ENCODE measurements at places on chromosomes 7 and 10.

GRCh38 chr7:144408121-144408520, 4.6 kb upstream of the NOBOX start:
- H3K4me1 ChIP-seq = no peaks in the 10 kb centered on the region
- H3K27ac ChIP-seq = no peak overlapping the region
- H3K36me3 ChIP-seq = no peaks in the 10 kb centered on the region
- ATAC-seq = no peak

- H3K27ac ChIP-seq = no peak overlapping the region
- no peak overlapping the region for H3K4me3 ChIP-seq
- no peaks in the 10 kb centered on the region for H3K27me3 ChIP-seq
- H3K36me3 ChIP-seq = peaks cover 22% of the 10 kb centered on the region
- peak; percentile 51 for ATAC-seq
Measured at GRCh38 chr10:3803927-3804741, 19.1 kb upstream of the KLF6 start.

DNA sequence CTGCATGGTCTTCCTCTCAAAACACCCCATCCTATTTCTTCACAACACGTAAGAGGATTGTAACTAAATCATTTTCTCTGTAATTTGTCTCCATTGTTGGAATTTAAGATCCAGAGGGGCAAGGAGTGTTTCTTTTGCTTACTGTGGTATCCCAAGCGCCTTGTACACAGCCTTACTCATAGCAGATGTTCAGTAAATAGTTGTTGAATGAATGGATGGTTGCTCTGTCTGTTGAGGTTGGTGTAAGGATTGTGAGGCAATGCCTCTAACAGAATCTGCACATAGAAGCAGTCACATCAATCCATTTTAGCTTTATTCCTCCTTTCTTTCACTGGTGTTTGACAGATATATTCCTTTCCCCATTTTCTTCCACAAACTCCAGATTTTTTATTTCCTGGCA, 90.1 kb downstream of the ZNF365 start:
- H3K4me1 ChIP-seq = no peaks in the 10 kb centered on the region
- H3K27me3 ChIP-seq = no peaks in the 10 kb centered on the region
- no peak overlapping the region for H3K4me3 ChIP-seq
- no peaks in the 10 kb centered on the region for H3K36me3 ChIP-seq
- no peak for ATAC-seq

- no peaks in the 10 kb centered on the region for H3K4me1 ChIP-seq
- ATAC-seq = no peak
- no peak overlapping the region for H3K4me3 ChIP-seq
Measured at GRCh38 chr10:122468307-122468925, 7.1 kb downstream of the HTRA1 start.

DNA sequence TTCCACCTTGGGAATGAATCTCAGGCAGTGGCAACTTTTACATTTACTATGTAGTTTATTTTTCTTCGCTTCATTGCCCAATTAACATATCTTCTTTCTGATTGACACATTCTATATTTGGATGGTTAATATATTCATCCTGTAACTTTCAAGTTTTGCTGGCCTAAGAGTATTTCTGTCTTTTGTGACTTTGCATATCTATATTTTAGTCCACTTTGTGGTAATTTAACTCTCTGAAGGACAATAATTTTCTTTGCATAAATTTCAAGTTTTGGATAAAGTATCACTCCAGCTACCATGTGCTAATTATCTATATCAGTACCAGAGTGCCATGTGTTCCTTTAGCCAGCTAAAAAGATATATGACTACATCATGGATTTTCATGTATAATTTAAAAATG, 151.5 kb upstream of the KAT6B start:
- H3K4me3 ChIP-seq = no peak overlapping the region
- H3K36me3 ChIP-seq = peaks cover 58% of the 10 kb centered on the region
- no peak for ATAC-seq
- no peak overlapping the region for H3K27ac ChIP-seq
- no peaks in the 10 kb centered on the region for H3K4me1 ChIP-seq

DNA sequence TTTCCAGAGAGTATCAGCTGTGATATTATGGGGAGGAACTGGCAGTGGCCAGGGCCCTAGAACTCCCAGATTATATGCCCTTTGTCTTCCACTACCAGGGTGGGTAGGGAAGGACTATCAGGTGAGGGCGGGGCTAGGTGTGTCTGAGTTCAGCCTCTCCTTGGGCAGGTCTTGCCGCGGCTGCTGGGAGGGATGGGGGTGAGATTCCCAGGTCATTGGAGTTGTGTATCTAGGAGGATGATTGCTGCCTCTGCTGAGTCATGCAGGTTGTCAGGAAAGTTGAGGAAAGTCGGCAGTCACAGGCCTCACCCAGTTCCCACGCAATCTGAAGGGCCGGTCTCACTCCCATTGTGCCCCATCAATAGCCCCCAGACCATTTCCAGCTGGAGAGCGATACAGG, 185.2 kb downstream of the DKK1 start:
- no peak overlapping the region for H3K27ac ChIP-seq
- H3K27me3 ChIP-seq = no peaks in the 10 kb centered on the region
- no peak for ATAC-seq
- H3K36me3 ChIP-seq = no peaks in the 10 kb centered on the region
- H3K4me1 ChIP-seq = no peaks in the 10 kb centered on the region
- no peak overlapping the region for H3K4me3 ChIP-seq

DNA sequence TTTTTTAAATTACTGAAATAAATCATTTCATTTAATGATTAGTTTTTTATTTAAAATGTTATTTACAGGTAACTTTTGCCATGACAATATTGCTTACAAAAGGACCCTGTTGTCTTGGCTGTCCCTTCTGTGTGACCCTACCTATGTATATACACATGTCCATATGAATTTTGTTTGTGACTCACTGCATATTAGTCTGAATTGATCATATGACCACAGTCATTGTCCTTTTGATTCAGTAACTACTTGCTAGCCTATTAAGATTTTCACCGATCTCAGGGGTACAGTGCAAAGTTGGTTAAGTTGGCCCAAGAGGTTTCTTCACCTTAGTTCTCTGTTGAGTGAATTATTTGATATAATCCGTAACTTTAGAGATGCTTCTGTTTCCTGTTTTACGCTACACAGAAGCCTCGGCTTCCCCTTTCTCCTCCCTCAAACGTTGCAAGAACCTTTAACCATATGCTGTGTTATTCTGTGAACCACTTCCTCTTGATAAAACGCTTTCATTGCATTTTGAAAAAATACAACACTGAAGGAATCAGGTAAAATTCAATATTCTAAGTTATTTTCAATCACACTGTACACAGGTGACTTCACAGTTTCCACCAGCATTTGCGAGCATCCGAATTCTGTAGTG, 43.9 kb downstream of the APBB1IP start:
- H3K4me1 ChIP-seq = peaks cover 62% of the 10 kb centered on the region
- H3K27me3 ChIP-seq = no peaks in the 10 kb centered on the region
- H3K4me3 ChIP-seq = peak overlapping the region; percentile 94
- H3K36me3 ChIP-seq = peaks cover 31% of the 10 kb centered on the region
- H3K27ac ChIP-seq = peak overlapping the region; percentile 96

DNA sequence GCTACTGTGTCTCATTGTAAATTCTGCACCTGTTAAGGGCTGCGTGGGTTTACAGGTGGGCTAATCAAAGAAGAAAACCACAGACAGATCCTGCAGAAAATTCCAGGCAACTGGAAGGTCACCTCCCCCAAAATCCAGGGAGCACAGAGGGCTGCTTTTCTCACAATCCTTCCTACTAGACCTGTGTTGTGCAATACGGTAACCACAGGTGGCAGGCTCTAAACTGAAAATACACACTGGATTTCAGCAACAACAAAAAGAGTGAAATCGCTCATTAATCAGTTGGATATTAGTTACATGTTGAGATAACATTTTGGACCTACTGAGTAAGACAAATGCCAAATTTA, 83.2 kb downstream of the SLC16A9 start:
- no peak overlapping the region for H3K27ac ChIP-seq
- no peak overlapping the region for H3K4me3 ChIP-seq
- no peak for ATAC-seq
- H3K36me3 ChIP-seq = no peaks in the 10 kb centered on the region
- peaks cover 4% of the 10 kb centered on the region for H3K27me3 ChIP-seq
- peaks cover 4% of the 10 kb centered on the region for H3K4me1 ChIP-seq

DNA sequence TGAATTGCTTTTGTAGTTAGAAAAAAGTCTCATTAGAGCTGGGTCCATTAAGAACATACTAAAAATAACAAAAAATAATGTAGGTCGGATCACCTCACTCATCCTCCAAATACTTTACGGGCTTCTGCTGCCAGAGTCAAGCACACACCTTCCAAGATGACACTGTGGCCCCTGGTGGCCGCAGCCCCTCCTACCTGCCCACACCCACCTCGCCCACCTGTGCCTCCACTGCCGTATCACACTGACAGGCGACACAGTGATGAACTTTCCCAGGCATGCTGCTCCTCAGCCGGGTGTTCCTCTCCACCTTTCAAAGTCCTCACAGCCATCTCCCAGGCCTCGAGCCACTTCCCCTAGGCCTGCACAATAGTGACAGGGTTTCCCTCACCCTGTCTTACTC, 60.9 kb downstream of the STK17A start:
- H3K4me1 ChIP-seq = peaks cover 52% of the 10 kb centered on the region
- peak overlapping the region; percentile 76 for H3K4me3 ChIP-seq
- peaks cover 99% of the 10 kb centered on the region for H3K36me3 ChIP-seq
- no peak for ATAC-seq

GRCh38 chr7:93933156-93933555, 11.6 kb downstream of the GNG11 start:
- no peak overlapping the region for H3K27ac ChIP-seq
- H3K4me1 ChIP-seq = no peaks in the 10 kb centered on the region
- H3K4me3 ChIP-seq = no peak overlapping the region
- H3K27me3 ChIP-seq = peaks cover 23% of the 10 kb centered on the region
- H3K36me3 ChIP-seq = no peaks in the 10 kb centered on the region

DNA sequence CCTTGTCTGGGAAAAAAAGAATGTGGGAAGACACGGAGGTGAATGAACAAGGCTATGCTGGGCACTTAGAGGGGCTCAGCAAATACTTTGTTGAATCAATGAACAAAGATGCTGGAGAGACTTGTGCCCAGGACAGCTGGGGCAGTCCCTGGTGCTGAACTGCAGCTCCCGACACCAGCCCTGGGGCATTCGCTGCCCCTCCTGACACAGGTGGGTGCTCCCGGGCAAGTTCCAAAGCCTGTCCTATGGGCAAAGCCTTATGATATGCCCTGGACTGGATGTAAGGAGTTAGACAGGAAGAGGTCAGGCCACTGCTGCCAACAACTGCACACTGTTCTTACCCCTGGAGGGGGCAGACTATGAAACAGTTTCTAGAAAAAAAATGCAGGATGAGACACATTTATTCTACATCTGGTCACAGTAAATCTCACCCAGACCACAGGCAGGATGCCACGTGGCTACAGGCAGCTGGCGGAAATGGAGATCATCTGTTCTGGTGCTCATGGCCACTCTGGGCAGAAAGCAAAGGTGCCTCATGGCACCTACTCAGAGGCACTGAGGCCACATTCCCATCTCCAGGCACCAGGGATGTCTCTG, 21.9 kb upstream of the FRAT2 start:
- H3K4me3 ChIP-seq = no peak overlapping the region
- no peaks in the 10 kb centered on the region for H3K27me3 ChIP-seq
- H3K27ac ChIP-seq = peak overlapping the region; percentile 11

- no peak overlapping the region for H3K4me3 ChIP-seq
- peaks cover 11% of the 10 kb centered on the region for H3K4me1 ChIP-seq
- no peaks in the 10 kb centered on the region for H3K27me3 ChIP-seq
- ATAC-seq = peak; percentile 47
Measured at GRCh38 chr7:77542409-77542808, 5.3 kb downstream of the PTPN12 start.

DNA sequence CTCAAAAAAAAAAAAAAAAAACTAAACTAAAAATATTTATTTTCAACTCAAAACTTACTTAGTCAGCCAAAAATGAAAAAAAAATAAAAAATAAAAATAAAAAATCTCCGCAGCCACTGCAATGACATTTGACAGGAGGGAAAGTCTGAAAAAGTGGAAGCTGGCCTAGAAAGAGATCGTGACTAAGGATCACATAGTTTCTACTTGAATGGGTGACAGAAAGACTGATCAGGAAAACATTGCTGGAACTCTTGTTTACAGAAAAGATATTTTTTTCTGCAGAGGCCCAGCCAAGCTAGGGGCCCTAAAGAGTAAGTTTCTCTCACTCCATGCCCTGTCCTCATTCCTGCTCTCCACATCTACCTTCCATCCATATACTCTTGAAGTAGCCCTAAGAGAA, 92.8 kb upstream of the KCND2 start:
- H3K4me1 ChIP-seq = no peaks in the 10 kb centered on the region
- no peaks in the 10 kb centered on the region for H3K27me3 ChIP-seq
- no peak for ATAC-seq
- no peaks in the 10 kb centered on the region for H3K36me3 ChIP-seq
- H3K4me3 ChIP-seq = no peak overlapping the region
- no peak overlapping the region for H3K27ac ChIP-seq

DNA sequence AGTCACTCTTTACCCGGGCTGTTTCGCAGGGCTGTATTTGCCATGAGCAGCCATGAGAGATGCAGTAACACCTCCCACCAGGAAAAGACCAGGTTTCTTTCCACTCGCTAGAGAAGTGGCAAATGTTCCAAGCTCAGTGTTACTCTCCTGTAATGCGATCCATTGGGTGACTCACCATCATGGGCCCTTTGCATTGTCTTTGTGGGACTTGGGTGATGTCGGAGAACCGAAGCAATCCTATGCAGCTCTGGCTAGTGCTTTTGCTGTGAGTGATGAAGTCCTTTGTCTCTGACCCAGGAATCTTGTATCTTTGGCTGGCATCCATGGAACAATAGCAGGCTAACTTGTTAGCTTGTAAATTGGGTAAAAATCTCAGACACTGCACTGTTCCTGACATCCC, 40.0 kb downstream of the GHRHR start:
- H3K4me1 ChIP-seq = peaks cover 5% of the 10 kb centered on the region
- no peak for ATAC-seq
- H3K4me3 ChIP-seq = no peak overlapping the region

GRCh38 chr10:119408072-119408471, 134.4 kb downstream of the RGS10 start:
- no peaks in the 10 kb centered on the region for H3K36me3 ChIP-seq
- no peak overlapping the region for H3K27ac ChIP-seq
- no peaks in the 10 kb centered on the region for H3K4me1 ChIP-seq
- no peak for ATAC-seq
- H3K4me3 ChIP-seq = no peak overlapping the region
- H3K27me3 ChIP-seq = no peaks in the 10 kb centered on the region

DNA sequence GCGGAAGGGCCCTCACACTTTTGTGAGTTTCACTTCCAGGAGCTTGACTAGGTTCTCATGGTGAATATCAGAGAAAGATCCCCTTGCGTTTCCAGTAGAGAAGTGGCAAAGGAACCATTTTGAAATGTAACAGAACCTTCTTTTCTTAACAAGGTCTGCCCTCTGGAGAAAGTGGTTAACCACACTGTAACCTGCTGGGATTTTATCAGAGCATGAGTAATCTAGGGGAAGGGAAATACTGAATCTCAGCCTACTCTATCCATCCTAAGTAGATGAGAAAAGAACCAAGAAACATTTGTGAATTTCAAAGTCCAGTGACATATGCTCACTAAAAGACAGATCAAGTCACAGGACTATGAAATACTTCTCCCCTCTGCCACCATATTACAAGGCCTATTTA, 235.5 kb downstream of the ZEB1 start:
- no peak overlapping the region for H3K27ac ChIP-seq
- ATAC-seq = no peak
- H3K27me3 ChIP-seq = peaks cover 21% of the 10 kb centered on the region
- H3K4me1 ChIP-seq = no peaks in the 10 kb centered on the region
- H3K4me3 ChIP-seq = no peak overlapping the region
- H3K36me3 ChIP-seq = peaks cover 5% of the 10 kb centered on the region
